ENCODE measurements at places on chromosomes 16 and 17.
A peak's percentile ranks its signal among the peaks of the same experiment; 100 is the strongest.

DNA sequence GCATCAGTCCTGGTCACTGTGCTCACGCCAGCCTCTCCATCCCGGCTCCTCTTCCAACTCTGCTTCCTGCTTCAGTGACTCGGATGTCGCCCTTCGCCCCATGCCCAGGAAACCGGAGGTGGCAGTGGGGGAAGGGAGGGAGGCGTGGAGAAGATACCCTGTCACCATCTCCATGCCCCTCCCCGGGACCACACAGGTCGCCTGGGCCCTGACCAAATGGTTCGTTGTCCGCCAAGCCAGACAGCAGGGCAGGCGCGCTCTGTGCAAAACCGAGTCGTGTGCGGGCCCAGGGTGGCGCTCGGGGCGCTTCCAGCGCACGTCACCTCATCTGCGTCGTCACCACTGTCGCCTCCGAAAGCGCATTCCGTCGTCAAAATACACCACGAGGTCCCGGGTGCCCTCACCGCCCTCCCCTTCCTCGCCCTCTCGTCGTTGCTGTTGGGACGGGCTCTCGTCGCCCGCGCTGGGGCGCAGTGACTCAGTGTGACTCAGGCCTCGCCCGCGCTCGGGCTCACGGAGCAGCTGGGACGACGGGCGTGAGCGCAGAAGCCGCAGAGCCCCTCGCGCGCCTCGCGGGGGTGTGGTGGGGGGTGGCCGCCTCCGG is 39.2 kb downstream of the ZNF778 start:
- DNase-seq: peak; percentile 90

DNA sequence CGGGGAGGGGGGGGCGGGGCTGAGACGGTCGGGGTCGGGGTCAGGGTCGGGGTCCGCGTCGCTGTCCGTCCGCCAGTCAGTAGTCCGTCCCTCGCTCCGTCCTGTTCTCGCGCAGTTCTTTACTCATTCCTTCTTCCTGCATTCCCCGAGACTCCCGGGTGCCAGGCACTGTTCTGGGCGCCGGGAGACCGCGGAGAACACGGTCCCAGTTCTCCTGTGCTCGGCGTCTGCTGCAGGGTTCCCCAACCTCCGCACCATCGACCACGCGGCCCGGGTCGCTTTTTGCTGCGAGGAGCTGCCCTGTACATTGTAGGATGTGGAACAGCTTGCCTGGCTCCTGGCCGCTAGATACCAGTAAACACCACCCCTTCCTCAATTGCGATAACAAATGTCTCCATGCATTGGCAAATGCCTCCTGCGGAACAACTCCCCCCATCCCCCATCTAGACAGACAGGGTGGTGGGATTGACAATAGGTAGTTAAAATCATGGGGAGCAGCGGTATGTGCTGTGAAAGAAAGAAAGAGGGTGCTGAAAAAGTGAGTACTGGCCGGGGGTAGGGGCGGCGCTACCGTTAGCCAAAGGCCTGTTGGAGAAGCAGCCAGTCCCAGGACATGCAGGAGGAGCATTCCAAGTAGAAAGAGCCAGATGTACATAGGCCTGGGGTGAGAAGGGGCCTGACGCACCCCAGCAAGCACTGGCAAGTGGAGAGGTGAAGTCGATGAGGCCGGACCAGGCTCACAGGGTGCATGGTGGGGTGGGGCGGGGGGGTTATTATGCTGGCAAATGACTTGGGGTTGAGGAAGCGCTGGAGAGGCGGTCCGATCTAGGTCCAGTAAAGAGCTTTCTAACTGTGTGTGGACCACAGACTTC is 631 bp downstream of the TRAF7 start:
- no peak for DNase-seq

GRCh38 chr16:26214581-26215174 is 522.9 kb downstream of the HS3ST4 start:
- DNase-seq: no peak

- DNase-seq: no peak
Measured at GRCh38 chr17:45942284-45942683, 47.9 kb downstream of the MAPT start.

DNA sequence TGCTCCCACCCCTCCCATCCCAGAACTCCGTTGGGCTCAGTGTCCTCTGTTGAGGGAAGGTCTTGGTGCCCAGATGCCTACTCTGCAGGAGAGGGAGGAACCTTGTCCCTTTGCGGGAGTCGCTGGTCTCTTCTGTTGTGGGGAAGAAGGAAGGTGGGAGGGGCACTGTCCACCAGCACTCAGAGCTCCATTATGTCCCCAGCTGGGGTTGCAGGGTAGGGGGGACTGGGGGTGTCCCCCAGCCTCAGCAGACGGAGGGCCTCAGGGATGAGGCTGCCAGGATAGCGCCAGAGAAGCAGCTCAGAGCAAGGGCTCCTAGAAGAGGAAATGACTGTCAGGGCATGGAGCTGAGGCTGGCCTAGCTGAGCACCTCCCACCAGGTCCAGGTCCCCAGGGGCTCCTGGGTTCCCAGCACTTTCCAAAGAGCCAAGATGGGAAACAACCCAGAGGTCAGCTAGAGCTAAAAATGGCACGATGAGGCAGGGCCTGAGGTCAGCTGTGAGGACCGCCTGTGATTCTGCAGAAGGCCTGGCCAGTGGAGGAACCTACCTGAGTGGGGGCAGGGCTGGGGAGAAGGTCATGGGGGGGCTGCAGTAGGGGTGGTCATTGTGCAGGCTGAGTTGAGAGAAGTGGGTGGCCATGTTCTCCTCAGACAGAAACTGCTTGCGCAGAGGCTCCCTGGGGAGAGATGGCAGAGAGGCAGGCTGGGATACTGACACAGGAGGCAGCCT is 893 bp downstream of the HCFC1R1 start:
- DNase-seq: no peak

DNA sequence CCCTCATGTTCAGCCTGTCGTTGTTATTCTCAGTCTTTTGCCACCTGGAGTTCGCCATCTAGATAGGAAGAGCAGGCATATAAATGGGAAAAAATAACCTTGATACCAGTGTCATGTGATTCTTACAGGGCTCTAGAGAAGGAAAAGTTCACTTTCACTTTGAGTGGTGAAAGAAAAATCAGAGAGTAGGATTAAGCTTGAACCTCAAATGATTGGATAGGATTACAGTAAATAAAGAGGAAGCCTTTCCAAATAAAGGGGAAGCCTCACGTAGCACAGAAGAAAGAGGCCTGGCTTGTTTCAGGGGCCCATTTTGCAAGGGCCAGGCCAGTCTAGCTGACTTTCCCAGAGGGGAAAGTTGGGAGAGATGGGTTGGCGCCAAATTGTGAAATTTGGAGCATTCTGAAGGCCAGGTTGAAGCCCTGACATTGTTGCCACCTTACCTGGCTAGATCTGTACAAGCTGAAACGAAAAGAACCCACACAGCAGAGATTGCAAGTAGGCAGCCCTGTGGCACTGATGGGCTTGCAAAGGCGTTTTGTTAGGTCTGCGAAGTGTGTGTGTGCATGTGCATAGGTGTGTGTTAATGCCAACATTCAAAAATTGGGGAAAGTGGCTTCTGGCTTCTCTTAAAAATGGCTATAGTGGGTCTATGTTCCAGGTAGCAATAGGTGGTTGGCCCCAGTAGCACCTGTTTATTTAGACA is 38.8 kb downstream of the TMC6 start:
- DNase-seq: no peak
